ENCODE measurements at places on chromosomes 2 and 18. TPM values are rescaled to one million over a fixed set of nuclear protein-coding genes. Genes with fewer than 3 reads are reported as not detected.

The NXPH2 gene
- not detected for total RNA-seq

- H3K27ac ChIP-seq = peak overlapping the region; percentile 88
- peaks cover 87% of the 10 kb centered on the region for H3K4me1 ChIP-seq
- peaks cover 67% of the 10 kb centered on the region for H3K36me3 ChIP-seq
- H3K27me3 ChIP-seq = no peaks in the 10 kb centered on the region
- DNase-seq = no peak
- no peak overlapping the region for H3K4me3 ChIP-seq
These were observed 58.8 kb downstream of the DGKD start for GRCh38 chr2:233413046-233413445.

The GAL3ST2 gene
- total RNA-seq = 0.89 TPM

DNA sequence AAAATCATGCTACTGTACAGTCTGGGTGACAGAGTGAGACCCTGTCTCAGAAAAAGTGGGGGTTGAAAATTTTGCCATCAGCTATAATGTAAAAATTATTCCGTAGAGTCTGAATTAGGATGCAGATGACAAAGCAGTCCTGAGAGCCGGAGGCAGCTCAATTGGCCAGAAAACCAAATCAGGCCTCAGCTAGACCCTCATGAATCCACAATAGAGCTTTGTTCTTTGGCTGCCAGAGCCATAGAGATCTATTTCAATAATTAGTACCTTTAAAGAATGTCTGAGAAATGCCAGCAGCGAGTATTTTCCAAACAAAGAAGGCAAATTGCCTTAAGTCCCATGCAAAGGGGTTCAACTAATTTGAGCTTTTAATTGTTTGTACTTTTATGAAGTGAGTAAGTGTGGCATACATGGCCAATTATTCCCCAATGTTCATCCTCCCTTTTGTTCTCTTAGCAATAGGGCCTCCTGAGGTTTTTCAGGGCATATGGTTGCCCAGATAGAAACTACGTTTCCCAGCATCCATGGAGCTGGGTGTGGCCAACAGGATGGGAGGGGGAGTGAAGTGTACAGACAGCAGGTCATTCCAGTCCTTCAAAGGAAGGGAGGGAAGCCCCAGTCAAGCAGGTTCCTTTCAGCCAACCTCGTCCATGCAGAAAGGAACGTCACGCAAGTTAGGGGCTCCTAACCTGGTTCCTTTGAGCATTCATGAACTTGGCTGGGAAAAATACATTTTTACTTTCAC lies 211.3 kb upstream of the APCDD1 start:
- no peak overlapping the region for H3K27ac ChIP-seq
- no peaks in the 10 kb centered on the region for H3K36me3 ChIP-seq
- DNase-seq = no peak

DNA sequence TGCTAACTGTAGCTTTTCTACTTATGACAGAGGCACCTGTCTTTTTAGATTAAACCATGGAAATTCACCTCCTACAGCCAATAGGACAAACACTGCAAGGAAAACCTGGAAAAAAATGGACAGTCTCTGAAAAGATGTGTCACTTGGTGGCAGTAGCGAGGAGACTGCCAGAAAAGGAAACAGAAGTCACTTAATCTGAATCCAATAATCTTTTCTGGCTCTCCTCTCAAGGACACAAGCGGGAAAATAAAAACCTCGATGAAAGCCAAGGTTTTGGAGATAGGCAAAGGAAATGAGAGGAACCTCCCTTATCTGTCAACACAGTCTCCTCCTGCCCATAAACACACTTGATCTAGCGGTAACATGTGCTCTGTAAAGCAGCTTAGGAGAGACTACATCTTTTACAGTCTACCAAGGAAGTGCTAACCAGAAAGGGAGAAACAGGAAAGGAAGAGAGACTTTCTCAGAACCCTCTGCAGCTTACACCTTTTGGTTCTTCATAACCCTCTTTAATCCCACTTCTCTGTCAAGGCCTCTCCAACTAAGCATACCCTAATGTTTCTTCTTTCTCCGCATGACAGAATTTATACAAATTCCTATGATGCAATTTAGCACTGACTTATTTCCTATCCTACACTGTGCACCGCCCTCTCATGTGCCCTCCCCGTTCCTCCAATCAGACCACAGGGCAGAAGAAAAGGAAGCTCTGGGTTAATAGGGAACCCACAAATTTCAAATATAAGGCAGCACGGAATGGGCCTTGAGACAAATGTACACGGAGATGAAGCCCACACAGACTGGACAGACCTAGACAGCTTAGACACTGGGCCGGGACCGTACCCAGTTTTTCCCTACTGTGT lies 52.8 kb downstream of the CLASP1 start:
- peak overlapping the region; percentile 77 for H3K4me3 ChIP-seq
- H3K27me3 ChIP-seq = no peaks in the 10 kb centered on the region
- peak overlapping the region; percentile 94 for H3K27ac ChIP-seq
- peak; percentile 60 for DNase-seq
- H3K36me3 ChIP-seq = peaks cover 12% of the 10 kb centered on the region

- H3K4me1 ChIP-seq = peaks cover 65% of the 10 kb centered on the region
- H3K27me3 ChIP-seq = no peaks in the 10 kb centered on the region
- no peak for DNase-seq
- H3K36me3 ChIP-seq = peaks cover 27% of the 10 kb centered on the region
- H3K4me3 ChIP-seq = peak overlapping the region; percentile 83
These were observed 77.5 kb upstream of the SERTAD2 start for GRCh38 chr2:64731263-64731643.

DNA sequence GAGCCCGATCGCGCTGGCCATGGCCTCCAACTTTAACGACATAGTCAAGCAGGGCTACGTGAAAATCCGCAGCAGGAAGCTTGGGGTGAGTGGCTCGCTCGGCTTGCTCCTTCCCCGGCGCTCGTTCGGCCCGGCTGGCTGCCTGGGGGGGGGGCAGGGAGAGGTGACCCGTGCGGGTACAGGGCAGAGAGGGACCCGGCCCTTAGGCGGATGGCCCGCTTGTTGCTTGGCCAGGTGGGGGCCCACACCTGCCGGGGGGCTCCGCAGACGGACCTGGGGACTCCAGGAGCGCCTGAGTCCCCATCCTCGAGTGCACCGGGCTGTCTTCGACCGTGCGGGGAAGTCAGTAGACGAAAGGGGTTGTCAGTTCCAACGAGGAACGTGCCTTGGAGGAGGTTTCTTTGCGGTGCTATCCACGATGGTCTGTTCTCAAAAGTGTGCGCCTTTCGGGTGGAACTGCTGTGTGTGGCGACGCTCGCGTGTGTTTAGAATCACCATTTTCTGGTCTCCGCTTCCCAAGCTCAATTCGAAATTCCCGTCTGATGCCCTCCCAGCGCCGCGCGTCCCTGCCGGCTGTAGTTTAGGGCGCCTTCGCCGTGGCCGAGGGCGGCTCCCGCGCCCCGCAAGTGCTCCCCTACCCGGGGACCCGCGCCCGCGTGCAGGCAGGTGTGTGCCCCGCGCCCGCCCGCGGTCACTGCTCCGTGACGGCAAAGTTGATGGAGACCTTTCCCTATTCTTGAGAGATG lies 711 bp downstream of the DOK6 start:
- DNase-seq = peak; percentile 8
- peaks cover 53% of the 10 kb centered on the region for H3K27me3 ChIP-seq
- H3K4me1 ChIP-seq = peaks cover 9% of the 10 kb centered on the region
- H3K36me3 ChIP-seq = no peaks in the 10 kb centered on the region

The HOXD1 gene
- not detected for total RNA-seq

The CGREF1 gene
- 3.7 TPM for total RNA-seq

- H3K36me3 ChIP-seq = peaks cover 5% of the 10 kb centered on the region
- DNase-seq = no peak
- H3K27ac ChIP-seq = no peak overlapping the region
- no peak overlapping the region for H3K4me3 ChIP-seq
These were observed 96.8 kb upstream of the SMAD7 start for GRCh38 chr18:49047540-49047939.

The AOX1 gene
- total RNA-seq = 0.54 TPM

DNA sequence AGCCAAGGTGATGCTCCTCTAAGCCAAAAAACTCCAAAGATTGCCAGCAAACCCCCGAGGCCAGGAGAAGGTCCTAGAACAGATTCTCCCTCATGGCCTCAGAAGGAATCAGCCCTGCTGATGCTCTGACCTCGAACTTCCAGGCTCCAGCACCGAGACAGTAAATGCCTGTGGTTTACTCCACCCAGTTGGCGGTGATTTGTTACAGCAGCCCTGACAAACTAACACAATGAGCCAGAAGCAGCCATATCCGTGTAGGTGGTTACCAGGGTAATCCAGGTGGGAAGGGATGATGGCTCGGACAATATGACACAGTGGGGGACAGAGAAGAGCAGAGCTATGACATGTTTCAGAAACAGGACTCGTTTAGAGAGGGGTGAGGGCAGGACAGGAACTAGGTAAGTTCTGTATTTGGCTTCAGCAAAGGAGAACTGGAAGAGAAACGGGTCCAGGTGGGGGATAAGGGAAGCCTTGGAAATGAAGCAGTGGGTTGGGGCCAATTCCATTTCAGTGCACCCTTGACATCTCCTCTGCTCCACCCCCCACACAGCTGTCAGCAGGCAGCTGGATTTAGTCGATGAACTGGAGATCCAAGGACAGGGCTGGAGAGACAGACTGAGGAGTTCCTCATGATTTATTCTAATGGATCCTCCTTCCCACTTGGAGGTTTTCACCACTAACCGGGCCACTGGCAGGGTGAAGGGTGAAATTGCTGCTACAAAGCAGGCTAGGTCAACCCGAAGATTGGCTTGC lies 179.7 kb upstream of the SH3BP4 start:
- H3K27me3 ChIP-seq = peaks cover 8% of the 10 kb centered on the region
- H3K4me1 ChIP-seq = no peaks in the 10 kb centered on the region
- H3K4me3 ChIP-seq = no peak overlapping the region
- DNase-seq = no peak
- H3K36me3 ChIP-seq = no peaks in the 10 kb centered on the region

The RAB17 gene
- total RNA-seq = 0.69 TPM

DNA sequence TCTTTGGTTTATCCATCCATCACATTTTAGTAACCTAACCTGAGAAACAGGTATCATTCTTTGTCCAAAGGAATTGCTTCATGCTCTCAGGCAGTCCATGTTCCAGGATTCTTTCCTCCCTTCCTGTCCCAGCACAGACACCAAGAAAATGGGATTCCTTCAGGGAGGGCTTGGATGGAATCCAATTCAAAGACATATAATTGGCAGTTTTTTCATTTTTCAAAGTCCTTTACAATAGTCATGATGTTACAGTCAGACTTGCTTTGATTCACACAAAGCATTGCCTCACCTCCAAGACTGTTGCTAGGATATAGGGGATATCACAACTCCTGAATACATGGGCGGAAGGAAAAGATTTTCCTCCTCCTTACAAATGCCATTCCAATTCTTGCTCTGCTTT lies 241.4 kb upstream of the ACVR2A start:
- no peaks in the 10 kb centered on the region for H3K4me1 ChIP-seq
- H3K27me3 ChIP-seq = no peaks in the 10 kb centered on the region
- no peak overlapping the region for H3K27ac ChIP-seq

DNA sequence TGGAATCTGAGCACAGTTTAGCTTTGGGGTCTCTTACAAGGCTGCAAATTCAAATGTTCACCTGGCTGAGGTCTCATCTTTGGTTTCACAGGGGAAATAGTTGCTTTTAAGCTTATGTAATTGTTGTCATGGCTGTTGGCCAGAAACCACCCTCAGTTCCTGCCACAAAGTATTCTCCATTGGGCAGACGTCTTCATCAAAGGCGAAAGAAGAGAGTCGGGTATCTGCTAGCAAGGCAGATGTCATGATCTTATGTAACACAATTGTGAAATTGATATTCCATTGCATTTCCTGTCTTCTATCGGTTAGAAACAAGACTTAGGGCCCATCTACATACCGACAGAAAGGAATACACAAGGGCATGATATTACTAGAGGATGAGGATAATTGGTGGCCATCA lies 816.2 kb downstream of the MBD2 start:
- DNase-seq = no peak
- no peak overlapping the region for H3K4me3 ChIP-seq
- no peaks in the 10 kb centered on the region for H3K27me3 ChIP-seq
- H3K27ac ChIP-seq = no peak overlapping the region
- H3K36me3 ChIP-seq = no peaks in the 10 kb centered on the region

The GAD1 gene
- total RNA-seq = 2.5 TPM

The PJVK gene
- total RNA-seq = 4.6 TPM

DNA sequence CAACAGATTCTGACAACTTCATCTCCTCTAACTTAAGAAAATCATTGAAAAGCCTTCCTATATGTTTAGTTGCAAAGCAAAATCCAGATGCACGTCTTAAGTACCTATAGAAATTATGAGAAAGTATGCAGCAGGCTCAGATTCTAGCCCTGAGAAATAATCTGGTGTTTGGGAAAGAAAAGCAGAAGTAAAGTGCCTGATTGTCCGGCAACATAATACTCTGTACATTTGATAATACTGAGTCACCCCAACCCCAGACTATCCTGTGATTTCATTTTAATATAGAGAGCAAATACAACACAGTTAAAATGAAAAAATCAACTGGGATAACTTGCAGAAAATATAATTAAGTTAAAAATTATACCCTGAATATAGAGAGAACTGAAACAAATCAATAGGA lies 13.5 kb downstream of the RFX8 start:
- no peaks in the 10 kb centered on the region for H3K36me3 ChIP-seq
- DNase-seq = no peak
- H3K27me3 ChIP-seq = no peaks in the 10 kb centered on the region
- no peaks in the 10 kb centered on the region for H3K4me1 ChIP-seq
- H3K27ac ChIP-seq = no peak overlapping the region

The EVA1A gene
- not detected for total RNA-seq

DNA sequence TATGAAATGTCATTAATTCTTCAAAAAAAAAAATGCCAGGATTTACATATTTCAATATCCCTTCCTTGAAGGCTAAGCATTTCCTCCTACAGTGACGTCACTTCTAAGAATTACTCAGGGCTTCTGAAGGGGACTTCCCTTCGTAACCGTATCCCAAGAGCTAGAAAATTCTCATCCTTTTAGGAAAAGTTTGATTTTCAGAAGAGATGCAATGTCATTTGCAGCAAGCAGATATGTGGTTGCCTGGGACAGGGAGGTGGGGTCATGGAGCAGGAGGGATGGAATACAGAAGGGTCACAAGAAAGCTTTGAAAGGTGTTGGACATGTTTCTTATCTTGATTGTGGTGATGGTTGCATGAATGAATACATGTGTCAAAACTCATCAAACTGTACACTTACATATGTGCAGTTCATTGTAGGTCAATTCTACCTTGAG lies 97.0 kb upstream of the ATL2 start:
- H3K4me3 ChIP-seq = no peak overlapping the region
- H3K36me3 ChIP-seq = no peaks in the 10 kb centered on the region
- peaks cover 19% of the 10 kb centered on the region for H3K27me3 ChIP-seq
- peak overlapping the region; percentile 48 for H3K27ac ChIP-seq
- no peak for DNase-seq

GRCh38 chr2:217316743-217317142 lies 456.9 kb upstream of the TNP1 start:
- peaks cover 14% of the 10 kb centered on the region for H3K4me1 ChIP-seq
- DNase-seq = no peak
- no peak overlapping the region for H3K27ac ChIP-seq
- no peak overlapping the region for H3K4me3 ChIP-seq
- peaks cover 2% of the 10 kb centered on the region for H3K36me3 ChIP-seq
- no peaks in the 10 kb centered on the region for H3K27me3 ChIP-seq
